HepG2 (cell line): ENCODE measurements at places on chromosomes 7 and 10. TPM values are rescaled to one million over a fixed set of nuclear protein-coding genes. Genes with fewer than 3 reads are reported as not detected.

GRCh38 chr7:137647905-137648565 lies 198.7 kb downstream of the DGKI start:
- H3K27me3 ChIP-seq, result no peaks in the 10 kb centered on the region
- no peaks in the 10 kb centered on the region for H3K4me1 ChIP-seq
- DNase-seq, result no peak
- H3K27ac ChIP-seq, result no peak overlapping the region
- H3K36me3 ChIP-seq, result no peaks in the 10 kb centered on the region

GRCh38 chr10:17465328-17466125 lies 11.1 kb upstream of the ST8SIA6 start:
- no peaks in the 10 kb centered on the region for H3K4me1 ChIP-seq
- no peak overlapping the region for H3K4me3 ChIP-seq
- no peak for DNase-seq
- H3K36me3 ChIP-seq, result no peaks in the 10 kb centered on the region

DNA sequence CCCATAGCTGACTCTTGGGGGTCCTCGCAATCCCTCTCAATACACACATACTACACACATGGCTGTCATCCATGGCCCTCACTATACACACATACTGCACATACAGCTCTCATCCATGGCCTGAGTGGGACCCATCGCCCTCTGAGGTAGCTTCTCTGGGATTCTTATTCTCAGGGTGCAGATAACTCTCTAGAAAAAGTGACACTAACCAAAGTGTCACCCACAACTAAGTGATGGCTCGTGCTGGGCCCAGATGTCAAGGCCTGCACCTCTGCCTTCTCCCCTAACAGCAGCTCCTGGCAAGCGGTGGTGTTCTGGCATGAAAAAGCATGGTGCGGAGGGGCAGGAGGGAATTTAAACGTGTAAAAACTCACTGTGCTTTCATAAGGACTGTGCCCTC lies 62.7 kb upstream of the ZPBP start:
- H3K4me1 ChIP-seq, result no peaks in the 10 kb centered on the region
- H3K27ac ChIP-seq, result no peak overlapping the region
- H3K36me3 ChIP-seq, result no peaks in the 10 kb centered on the region
- DNase-seq, result no peak
- no peak overlapping the region for H3K4me3 ChIP-seq
- H3K27me3 ChIP-seq, result no peaks in the 10 kb centered on the region

DNA sequence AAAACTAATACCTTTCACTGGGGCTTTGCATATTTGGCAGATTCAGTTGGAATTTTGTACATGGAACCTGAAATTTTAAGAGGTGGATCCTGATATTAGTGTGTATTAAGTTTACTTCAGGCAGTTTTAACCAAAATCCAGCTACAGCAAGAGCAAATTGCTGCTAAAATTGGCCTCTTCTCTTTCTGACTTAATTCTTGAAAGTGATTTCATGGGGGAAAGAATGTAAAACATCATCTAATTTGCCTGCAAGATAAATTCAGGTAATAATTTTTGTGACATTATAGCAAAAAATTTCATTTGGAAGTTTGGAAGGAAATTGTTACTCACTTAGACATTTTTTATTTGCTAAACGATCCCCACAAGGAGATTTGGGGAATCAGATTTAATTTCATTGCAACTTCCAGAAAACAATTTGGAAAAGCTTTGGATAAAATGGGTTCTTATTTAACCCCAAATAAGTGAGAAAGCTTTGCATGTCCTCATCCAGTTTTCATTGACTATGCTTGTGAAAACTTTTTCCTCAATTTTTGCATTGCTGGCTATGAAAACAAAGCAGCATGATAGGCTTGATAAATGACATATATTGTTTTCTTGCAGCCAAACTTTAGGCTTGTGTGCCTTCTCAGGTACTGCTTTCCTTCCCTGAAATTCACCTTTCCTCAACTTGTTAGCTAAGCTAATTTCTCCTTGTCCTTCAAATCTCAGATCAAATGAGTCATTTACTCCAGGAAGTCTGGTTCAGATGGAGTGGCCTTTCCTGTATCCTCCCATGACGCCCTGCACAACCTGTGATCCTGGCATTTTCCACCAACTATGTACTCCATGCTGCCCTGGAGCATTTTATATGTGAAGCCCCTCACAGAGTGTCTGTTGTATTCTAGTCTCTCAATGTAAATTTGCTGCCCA lies 27.4 kb upstream of the ZNF438 start:
- H3K36me3 ChIP-seq, result no peaks in the 10 kb centered on the region
- H3K4me3 ChIP-seq, result no peak overlapping the region
- DNase-seq, result no peak
- H3K4me1 ChIP-seq, result no peaks in the 10 kb centered on the region
- H3K27ac ChIP-seq, result no peak overlapping the region

GRCh38 chr10:125473143-125473793 lies 209.7 kb downstream of the TEX36 start:
- H3K4me3 ChIP-seq, result no peak overlapping the region
- DNase-seq, result no peak
- peaks cover 11% of the 10 kb centered on the region; the same call in 2 of the 3 replicates for H3K27me3 ChIP-seq
- H3K4me1 ChIP-seq, result no peaks in the 10 kb centered on the region
- no peak overlapping the region for H3K27ac ChIP-seq

- no peaks in the 10 kb centered on the region; the same call in 1 of the 2 replicates for H3K27me3 ChIP-seq
- no peak for DNase-seq
- no peak overlapping the region for H3K27ac ChIP-seq
- H3K4me3 ChIP-seq, result no peak overlapping the region
- H3K36me3 ChIP-seq, result no peaks in the 10 kb centered on the region
These were observed 31.6 kb upstream of the TMEM72 start for GRCh38 chr10:44879531-44879899.

- H3K36me3 ChIP-seq, result no peaks in the 10 kb centered on the region
- no peak overlapping the region for H3K4me3 ChIP-seq
- no peak for DNase-seq
- H3K27me3 ChIP-seq, result no peaks in the 10 kb centered on the region
- no peaks in the 10 kb centered on the region for H3K4me1 ChIP-seq
These were observed 26.0 kb upstream of the PCDH15 start for GRCh38 chr10:54826994-54827560.

DNA sequence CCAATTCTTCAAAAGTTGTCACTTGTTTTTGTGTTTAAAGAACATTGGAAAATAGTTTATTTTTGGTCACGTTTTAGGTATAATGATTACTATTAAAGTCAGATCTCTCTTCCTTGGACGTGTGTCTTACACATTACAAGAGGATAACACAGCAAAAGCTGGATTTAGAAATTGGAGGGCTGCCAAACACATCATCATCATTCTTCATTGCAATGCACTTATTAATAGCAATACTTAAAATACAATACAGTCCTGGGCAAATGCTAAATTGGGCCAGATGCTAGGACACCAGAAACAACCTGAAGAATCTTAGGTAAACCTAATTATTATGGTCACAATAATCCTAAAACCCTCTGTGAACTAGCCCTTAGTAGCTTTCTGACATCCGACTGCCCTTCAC lies 303.6 kb downstream of the DGKB start:
- no peaks in the 10 kb centered on the region for H3K36me3 ChIP-seq

DNA sequence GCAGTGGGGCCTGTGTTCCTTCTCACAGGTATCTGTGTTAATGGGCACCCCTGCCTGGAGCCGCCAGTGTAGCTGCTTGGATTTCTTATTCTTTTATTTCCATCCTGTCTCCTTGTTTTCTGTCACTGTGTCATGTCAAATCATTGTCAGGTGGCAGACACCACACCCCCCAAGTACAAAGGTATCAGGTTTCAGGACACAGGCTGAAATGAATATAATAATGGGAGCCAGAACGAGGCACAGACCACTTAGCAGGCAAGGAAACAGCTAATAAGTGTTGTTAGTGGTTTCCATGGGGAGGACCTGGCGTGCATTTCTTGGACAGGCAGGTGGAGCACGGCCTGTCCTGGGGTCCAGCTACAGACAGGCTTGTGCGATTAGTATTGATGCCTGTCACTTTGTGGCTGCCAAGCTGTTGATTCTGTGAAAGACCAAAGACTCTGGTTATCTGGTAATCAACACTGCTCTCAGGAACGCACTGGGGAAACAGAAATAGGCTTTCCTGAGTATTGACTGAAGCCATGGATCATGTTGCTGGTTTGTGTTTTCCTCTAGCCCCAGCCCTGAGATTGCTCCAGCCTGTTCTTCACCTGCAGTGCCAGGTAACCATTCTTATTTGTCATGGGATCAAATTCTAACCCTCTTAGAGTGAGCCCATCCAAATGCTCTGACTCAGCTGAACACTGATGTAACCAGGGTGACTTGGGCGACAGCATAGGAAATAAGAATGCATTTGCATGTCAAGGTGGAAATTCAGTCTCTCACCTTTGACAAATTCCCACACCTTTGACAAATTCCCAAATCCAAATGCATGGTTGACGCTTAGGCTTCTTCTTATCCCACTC lies 1002.0 kb downstream of the LRMDA start:
- H3K36me3 ChIP-seq, result no peaks in the 10 kb centered on the region
- H3K4me3 ChIP-seq, result no peak overlapping the region
- no peak overlapping the region for H3K27ac ChIP-seq

- H3K4me1 ChIP-seq, result no peaks in the 10 kb centered on the region
- H3K36me3 ChIP-seq, result no peaks in the 10 kb centered on the region
These were observed 57.0 kb downstream of the UNCX start for GRCh38 chr7:1289666-1290025.

The CDNF gene
- total RNA-seq, result 0.33 and 0.38 TPM in 2 replicates

The EN2 gene
- not detected in 2 replicates for total RNA-seq

The GPER1 gene
- 15.2 and 19.7 TPM in 2 replicates for total RNA-seq

The NRCAM gene
- total RNA-seq, result 0.31 and 0.39 TPM in 2 replicates

The SLC4A2 gene
- 47.4 and 73.4 TPM in 2 replicates for total RNA-seq

The HMX2 gene
- total RNA-seq, result not detected in 2 replicates

The AKR1E2 gene
- total RNA-seq, result not detected in 2 replicates
